ENCODE measurements at places on chromosomes 5 and 9. TPM values are rescaled to one million over a fixed set of nuclear protein-coding genes. Genes with fewer than 3 reads are reported as not detected.

Gene CDKN2A
- total RNA-seq: 17.2 TPM

Gene BTNL8
- total RNA-seq: not detected

Gene C9orf50
- total RNA-seq: 0.61 TPM

Gene PHYHD1
- total RNA-seq: 8.8 TPM

Gene FGF1
- 11.5 TPM for total RNA-seq

Gene PCA3
- not detected for total RNA-seq

Gene SPATA31E1
- total RNA-seq: not detected

Gene SLC34A3
- under 0.01 TPM for total RNA-seq

Gene SPINK4
- total RNA-seq: not detected

Gene IFNK
- total RNA-seq: not detected

Gene ZFP2
- 1.3 TPM for total RNA-seq

Gene VLDLR
- 8.4 TPM for total RNA-seq

Gene TEX48
- not detected for total RNA-seq

Gene PRDM9
- total RNA-seq: not detected

Gene C5orf58
- total RNA-seq: not detected

Gene ADAMTSL2
- not detected for total RNA-seq

Gene GABRA6
- not detected for total RNA-seq

Gene SLC36A3
- total RNA-seq: not detected

Gene ZNF300
- total RNA-seq: 6.7 TPM

Gene SNCB
- total RNA-seq: not detected

Gene NMRK1
- total RNA-seq: 25.5 TPM

Gene TAF11L10
- not detected for total RNA-seq

Gene FOXD4L3
- not detected for total RNA-seq

Gene FBXW5
- total RNA-seq: 152 TPM

Gene PDE8B
- total RNA-seq: under 0.01 TPM

Gene ADGRV1
- 0.24 TPM for total RNA-seq

Gene SCGB3A2
- not detected for total RNA-seq

Gene MRNIP
- 7.0 TPM for total RNA-seq

Gene KLF4
- 8.4 TPM for total RNA-seq

Gene C8G
- total RNA-seq: 1.1 TPM

Gene C5orf52
- total RNA-seq: not detected

Gene PAEP
- not detected for total RNA-seq

Gene PANK3
- 53.6 TPM for total RNA-seq
